ENCODE measurements at places on chromosomes 1 and 21. TPM values are rescaled to one million over a fixed set of nuclear protein-coding genes. Genes with fewer than 3 reads are reported as not detected.

Gene MIXL1
- not detected for total RNA-seq

DNA sequence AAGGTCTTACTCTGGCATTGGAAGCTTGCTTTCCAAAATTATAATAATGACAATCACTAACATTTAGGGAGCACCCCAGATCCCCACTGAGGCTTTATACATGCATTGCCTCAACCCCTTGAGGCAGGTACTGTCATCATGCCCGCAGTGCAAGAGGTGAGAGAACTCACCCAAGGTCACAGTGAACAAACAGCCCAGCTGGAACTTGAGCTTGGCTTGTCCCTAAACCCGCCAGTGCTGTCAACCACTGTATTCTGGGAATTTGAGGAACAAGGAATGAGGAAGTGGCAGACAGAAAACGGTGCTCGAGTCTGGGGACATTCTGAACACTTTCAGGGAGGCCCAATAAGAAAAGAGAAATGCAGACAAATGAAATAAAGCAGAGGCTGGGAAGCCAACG is 34.6 kb upstream of the TLR5 start:
- no peak for DNase-seq
- peak overlapping the region; percentile 1 for H3K4me3 ChIP-seq
- H3K27me3 ChIP-seq, result no peaks in the 10 kb centered on the region

GRCh38 chr21:35116777-35117176 is 67.7 kb upstream of the RUNX1 start:
- no peaks in the 10 kb centered on the region for H3K27me3 ChIP-seq
- no peak overlapping the region for H3K27ac ChIP-seq
- no peak overlapping the region for H3K4me3 ChIP-seq
- DNase-seq, result no peak
- no peaks in the 10 kb centered on the region for H3K36me3 ChIP-seq
- H3K4me1 ChIP-seq, result no peaks in the 10 kb centered on the region

- H3K36me3 ChIP-seq, result peaks cover 85% of the 10 kb centered on the region
- no peak for DNase-seq
- no peak overlapping the region for H3K4me3 ChIP-seq
- H3K4me1 ChIP-seq, result no peaks in the 10 kb centered on the region
- no peaks in the 10 kb centered on the region for H3K27me3 ChIP-seq
Measured at GRCh38 chr21:37484535-37485474, 118.2 kb downstream of the DYRK1A start.

GRCh38 chr1:186244825-186245224 is 130.2 kb downstream of the TPR start:
- H3K27me3 ChIP-seq, result no peaks in the 10 kb centered on the region
- no peaks in the 10 kb centered on the region for H3K4me1 ChIP-seq
- H3K36me3 ChIP-seq, result no peaks in the 10 kb centered on the region
- DNase-seq, result no peak
- no peak overlapping the region for H3K4me3 ChIP-seq

- no peaks in the 10 kb centered on the region for H3K27me3 ChIP-seq
- no peak for DNase-seq
- H3K27ac ChIP-seq, result peak overlapping the region; percentile 83
- H3K4me1 ChIP-seq, result peaks cover 4% of the 10 kb centered on the region
- peak overlapping the region; percentile 64 for H3K4me3 ChIP-seq
Measured at GRCh38 chr1:162631546-162632191, 595 bp upstream of the DDR2 start.

All from esophagus squamous epithelium (tissue), 5 donors.